ENCODE measurements at places on chromosomes 1 and 21.
A peak's percentile ranks its signal among the peaks of the same experiment; 100 is the strongest.

DNA sequence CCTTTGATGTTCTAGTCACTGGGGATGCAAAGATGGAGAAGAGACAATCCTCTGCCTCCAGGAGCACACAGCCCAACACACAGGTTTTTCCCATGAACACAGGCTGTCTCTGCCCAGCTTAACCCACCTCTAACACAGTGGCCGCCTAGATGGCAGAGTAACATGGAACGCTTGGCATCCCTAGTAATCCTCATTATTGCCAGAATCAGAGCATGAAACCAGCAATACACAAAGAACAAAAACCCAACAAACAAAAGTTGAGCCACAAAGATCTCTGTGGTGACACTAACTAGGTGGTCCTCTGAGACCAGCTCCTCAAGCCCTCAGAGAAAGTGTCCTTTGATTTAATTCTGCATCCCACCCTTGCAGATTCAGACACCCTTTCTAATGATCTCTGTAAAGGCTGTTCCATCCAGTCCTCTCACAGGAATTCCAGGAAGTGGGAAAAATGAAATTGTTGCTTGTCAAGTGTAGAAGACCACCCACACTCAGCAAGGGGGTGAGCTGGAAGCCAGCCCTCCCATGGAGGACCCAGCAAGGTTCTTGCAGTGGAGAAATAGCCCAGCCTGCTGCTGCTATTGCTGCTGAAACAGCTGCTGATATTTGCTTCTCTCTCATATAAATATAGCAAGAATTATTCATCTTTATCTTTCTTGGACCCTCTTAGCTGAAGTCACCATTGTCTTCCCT, 7.4 kb upstream of the ATP2B4 start:
- no peak for DNase-seq

DNA sequence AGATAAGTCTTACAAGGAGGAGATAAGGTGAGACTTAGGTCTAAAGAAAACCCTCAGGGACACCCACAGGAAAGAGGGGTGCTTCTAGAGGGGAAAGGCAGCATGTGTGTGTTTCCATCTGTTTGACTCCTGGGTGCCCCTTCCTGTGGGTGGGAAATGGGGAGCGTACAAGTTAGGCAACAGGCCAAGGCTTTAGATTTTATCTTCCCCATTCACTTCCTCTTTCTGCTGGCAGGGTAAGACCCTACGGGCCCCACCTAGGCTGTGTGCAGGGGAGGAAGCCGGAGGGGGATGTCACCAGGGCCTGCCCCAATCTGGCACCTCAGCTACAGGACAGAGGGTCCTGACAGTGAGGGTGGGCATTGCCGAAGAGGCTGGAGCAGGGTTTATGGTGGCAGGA, 2.5 kb upstream of the OLIG1 start:
- DNase-seq: no peak

GRCh38 chr1:24255226-24255625, 63.9 kb upstream of the GRHL3 start:
- no peak for DNase-seq

DNA sequence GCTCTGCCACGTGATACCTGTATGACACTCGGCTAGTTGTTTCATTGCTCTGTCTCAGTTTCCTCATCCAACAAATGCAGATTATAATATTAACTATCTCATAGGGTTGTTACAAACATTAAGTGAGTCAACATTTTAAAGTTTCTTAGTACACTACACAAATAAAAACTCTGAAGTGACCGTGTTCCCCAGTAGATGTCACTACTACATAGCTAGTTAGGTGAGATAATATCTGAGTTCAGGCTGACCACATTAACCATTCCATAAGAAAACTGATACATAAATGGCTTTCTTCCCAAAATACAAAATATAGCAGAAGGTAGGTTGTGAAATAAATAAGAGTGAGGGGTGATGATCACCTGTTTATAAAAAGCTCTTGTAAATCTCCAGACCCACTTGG, 214.1 kb downstream of the NUF2 start:
- peak; percentile 50 for DNase-seq

GRCh38 chr1:56052041-56052440, 527.3 kb downstream of the PLPP3 start:
- DNase-seq: no peak

DNA sequence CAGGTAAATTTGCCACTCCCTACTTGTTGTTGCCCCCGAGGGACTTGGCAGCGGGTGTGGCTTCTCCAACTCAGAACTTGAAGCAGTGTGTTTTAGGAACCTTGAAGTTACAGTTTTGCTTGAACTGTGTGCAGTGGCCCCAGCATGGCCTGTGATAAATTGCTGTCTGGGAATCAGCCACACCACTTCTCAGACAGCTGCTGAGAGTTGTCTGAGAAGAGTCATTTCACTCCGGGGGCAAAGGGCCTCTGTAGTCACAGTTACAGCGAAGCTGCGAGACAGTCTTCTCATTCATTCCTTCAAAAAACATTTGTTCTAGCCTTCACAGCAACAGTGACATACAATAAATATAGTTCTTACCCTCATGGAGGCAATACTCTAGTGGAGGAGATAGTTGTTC, 70.3 kb downstream of the PROX1 start:
- no peak for DNase-seq

GRCh38 chr1:115717541-115717940, 51.0 kb downstream of the CASQ2 start:
- peak; percentile 57 for DNase-seq

DNA sequence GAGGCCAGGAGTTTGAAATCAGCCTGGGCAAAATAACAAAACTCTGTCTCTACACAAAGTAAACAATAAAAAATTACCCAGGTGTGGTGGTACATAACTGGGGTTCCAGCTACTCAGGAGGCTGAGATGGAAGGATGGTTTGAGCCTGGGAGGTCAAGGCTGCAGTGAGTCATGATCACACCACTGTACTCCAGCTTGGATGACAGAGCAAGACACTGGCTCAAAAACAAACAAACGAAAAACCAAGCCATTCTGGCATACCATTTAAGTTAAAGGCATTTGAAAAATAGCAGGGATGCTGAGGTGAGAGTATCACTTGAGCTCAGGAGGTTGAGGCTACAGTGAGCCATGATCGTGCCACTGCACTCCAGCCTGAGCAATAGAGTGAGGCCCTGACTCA, 5.3 kb upstream of the ALDH9A1 start:
- no peak for DNase-seq

DNA sequence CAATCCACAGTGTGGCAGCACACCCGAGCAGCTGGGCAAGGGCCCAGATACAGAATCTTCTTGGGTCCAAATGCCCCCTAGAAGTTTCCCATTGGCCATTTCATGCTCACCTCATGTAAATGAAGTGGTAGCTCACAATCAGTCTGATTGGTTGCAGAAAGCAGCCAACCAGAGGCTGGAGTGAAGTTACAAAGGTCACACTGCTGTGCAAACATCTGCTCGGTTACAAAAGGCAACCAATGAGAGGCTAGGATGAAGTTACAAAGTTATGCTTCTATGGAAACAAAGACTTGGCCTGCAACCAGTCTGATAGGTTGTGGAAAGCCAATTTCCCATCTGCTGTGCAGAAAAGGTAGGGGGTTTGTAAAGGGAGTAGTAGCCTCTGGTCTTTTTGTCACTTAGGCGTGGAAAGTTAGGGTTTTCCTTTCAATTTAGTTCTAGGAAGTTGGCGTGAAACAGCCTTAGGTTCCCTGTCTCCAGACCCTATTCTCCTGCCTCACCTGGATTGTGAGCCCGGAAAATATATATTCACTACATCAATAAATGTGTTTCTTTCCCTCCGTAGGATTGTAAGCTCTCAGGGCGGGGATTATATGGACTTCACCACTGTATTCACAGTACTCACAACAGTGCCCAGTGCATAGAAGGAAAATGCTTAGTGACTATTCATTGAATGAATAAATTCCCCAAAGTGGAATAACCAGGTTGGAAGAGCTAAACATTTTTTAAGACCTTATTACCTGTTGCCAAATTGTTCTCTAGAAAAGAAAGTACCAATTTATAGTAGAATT, 91.9 kb downstream of the URB2 start:
- no peak for DNase-seq

DNA sequence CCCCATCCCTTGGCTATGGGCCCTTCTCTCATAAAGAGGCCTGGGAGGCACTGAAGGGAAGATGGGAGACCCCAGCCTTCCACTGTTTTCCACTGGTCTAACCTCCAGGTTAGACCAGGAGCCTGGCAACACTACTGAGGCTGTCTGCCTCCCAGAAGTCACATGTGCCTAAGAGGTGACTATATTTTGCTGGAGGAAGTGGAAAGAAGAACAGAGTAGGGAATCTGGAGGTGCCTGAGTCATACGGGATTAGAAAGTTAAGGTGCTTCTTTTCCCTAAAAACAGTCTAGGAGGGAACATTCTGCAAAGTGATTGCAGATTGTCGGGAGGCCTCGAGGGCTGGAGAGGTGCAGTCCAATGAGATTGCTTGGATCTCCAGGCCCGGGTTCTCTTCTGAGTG, 4.6 kb downstream of the NFASC start:
- no peak for DNase-seq
